Activated CD8-positive, alpha-beta T cell treated with anti-CD3 and anti-CD28 coated beads for 36 hours (primary cell): ENCODE measurements at places on chromosomes 11 and 22. TPM values are rescaled to one million over a fixed set of nuclear protein-coding genes. Genes with fewer than 3 reads are reported as not detected.

The SLC37A2 gene
- 0.74 TPM for total RNA-seq

The KRTAP5-1 gene
- total RNA-seq: not detected

The MMP13 gene
- total RNA-seq: not detected

The BEST1 gene
- total RNA-seq: 0.61 TPM

The P2RY2 gene
- not detected for total RNA-seq

The KDM4E gene
- total RNA-seq: not detected

The OR52N2 gene
- total RNA-seq: not detected

The RHOD gene
- total RNA-seq: 0.56 TPM

The TBX1 gene
- not detected for total RNA-seq

The SLC1A2 gene
- not detected for total RNA-seq

The CAPN5 gene
- 2.2 TPM for total RNA-seq
